ENCODE measurements at places on chromosomes 12 and 14.

DNA sequence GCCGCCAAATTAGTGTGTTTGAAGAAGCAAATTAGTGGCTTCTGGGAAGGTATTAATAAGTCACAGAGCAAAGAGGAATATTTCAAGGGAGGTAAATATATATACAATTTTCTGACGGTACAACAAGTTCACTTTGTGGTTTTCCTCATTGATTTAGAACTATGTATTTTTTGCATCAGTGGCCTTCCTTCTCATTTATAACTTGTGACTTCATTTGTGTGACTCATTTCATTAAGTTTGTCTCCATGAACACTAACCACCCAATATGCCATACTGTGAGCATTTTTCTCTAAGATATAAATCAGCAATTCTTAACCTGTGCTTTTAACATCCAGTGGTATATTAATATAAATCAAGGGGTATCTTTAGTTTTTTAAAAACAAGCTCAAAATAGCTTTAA, 29.3 kb upstream of the ARHGAP5 start:
- no peak for DNase-seq

DNA sequence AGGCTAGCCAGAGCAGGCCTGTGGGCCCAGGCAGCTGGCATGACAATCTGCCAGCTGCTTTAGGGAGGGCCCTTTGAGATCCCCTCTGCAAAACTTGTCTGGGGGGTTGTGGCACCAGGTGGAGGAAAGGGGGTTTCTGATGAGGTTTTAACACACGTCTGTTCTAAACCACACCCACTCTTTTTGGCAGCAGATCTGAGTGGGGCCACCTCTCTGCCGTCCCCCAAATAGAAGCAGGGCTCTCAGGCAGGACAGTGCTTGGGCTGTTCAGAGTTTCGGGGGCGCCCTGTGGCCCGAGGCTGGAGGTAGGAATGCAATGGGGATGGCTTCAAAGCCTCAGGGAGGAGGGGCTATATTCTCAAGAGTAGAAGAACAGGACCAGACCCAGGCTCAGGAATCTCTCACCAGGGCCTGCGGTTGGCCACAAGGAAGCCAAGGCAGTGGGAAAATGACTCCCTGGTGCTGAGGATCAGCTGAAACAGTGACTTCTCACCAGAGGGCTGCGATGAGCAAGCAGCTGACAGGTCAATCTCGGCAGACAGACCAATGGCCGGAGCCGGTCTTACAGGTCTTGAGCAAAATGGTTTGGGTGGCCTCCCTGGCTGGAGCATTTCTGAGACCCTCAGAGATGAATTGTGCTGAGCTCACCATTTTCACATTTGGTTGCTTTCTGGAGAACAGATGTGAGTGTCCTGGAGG, 1.5 kb upstream of the KRT5 start:
- DNase-seq, result no peak

- DNase-seq, result no peak
Measured at GRCh38 chr12:88241862-88242570, 99.9 kb downstream of the TMTC3 start.

- DNase-seq, result no peak
Measured at GRCh38 chr12:106673141-106673540, 90.3 kb downstream of the RFX4 start.

GRCh38 chr14:88931321-88932110, 107.1 kb downstream of the TTC8 start:
- no peak for DNase-seq

DNA sequence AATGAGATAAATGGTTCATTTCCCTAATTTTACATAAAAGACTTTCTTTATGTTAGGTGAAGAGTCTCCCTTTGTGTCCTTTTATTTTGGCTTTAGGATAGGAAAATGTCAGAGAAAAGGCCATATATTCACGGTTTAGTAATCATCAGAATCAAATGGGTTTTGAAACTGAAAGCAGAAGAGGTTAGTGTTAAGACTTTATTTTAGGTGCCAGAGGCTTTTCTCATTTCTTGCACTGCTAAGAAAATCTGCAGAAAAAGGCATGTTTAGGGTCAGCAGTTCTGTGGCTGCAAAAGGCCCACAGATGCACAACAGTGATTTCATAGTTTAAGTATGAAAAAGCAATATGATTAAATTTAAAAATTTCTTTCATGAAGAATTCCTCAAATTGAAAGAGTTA, 80.4 kb upstream of the SINHCAF start:
- no peak for DNase-seq

- peak; percentile 56 for DNase-seq
Measured at GRCh38 chr14:49972131-49972671, 79.3 kb downstream of the ARF6 start.

- DNase-seq, result no peak
Measured at GRCh38 chr14:28762303-28762954, 4.2 kb upstream of the FOXG1 start.

GRCh38 chr12:127271776-127272175, 995.2 kb upstream of the TMEM132C start:
- DNase-seq, result no peak

DNA sequence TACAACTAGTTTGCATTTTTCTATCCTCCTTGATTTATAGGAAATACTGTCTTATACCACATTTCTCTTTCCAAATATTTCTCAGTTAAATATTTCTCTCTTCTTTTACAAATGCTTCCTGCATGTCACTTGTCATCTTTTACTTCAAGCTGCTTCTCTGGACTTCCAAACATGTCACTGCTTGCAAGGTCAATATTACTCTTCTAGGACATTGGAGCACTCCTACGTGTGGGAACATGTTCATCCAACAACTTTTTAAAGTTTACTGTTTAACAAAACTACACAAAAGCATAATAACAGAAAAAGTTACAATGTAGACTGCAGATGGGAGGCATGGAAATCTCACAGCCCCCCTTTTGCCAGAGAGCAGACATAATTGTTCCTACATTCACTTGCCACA, 28.5 kb upstream of the CNTN1 start:
- no peak for DNase-seq

DNA sequence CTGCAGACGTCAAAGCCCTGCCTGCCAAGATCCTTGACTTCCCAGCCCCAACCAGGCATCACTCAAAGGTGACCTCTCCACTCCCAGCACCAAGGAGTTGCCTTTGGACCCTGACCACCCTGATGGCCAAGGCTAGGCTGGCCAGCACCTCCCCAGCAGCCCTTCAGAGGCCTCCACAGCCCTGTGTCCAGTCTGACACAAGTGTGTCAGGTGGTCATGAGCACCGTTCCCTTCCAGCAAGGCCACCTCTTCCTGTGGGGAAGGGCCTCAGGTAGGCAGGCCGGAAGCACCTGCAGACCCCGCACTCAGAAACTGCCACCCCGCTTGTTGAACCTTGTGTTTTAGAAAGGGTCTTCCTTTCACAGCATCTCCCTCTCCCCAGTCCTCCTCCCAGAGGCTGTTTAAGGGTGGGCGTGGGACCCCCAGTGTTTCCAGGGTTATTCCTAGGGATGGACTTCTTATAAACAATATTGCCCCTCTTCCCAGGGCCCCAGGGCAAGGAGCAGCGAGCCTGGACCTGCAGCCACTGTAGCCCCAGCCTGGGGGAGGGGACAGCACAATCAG, 13.2 kb upstream of the INF2 start:
- DNase-seq, result no peak

Data from NCI-H748 treated with DMSO at 0.1 percent for 48 hours (cell line).